Body of pancreas (tissue), 4 donors: ENCODE measurements at places on chromosomes 3 and 15.
A peak's percentile ranks its signal among the peaks of the same experiment; 100 is the strongest.

DNA sequence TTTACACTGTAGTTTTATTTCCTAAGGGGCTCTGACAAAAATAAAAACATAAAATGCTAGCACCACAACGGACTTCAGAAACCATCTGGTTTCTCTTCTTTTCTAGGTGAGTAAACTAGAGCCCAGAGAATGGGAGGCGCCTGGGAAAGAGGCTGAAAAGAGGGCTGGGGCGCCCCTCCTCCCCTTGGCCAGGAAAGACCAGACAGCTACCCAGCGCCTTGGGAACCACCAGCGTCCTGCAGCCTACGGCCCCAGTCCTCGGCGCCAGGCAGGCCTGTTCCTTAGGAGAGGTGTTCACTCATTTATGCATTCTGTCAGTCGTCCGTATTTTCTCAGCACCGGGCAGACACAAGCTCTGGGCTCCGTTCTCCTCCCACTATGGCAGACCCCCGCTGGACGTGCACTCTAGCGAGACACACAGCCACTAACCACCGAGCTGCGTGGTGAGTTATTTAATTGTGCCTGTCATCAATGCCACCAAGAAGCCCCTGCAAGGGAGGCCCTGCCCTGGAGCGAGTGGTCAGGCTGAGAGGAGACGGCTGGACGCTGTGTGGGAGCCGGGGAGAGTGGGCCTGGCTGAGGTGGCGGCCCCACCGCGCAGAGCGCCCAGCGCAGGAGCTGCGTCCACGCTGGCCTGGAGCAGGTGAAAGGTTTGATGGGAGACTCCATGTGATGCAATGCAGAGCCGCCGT lies 294.4 kb downstream of the OCA2 start:
- no peak for DNase-seq

DNA sequence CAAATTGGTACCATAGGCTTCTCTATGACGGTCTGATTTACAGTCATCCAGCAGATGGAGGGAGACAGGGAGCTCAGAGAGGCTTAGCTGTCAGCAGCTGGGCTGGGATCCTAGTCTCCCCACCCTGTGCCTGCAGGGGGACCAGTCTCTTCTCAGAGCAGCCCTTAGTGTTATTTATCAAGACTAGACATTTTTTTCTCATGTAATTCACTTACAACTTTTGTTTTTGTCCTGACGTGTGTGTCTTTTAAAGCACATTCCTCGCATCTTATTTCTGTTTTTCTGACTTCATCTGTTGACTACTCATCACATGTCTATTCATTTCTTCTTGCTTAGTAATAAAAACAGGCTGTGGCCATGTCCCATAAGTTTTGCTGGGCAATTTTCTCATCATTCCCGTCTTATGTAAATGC lies 116.1 kb downstream of the KLF13 start:
- DNase-seq, result no peak

- no peak for DNase-seq
Observed at GRCh38 chr3:53725387-53725995, 120.7 kb downstream of the CHDH start.

GRCh38 chr15:72809329-72809728 lies 25.8 kb upstream of the ADPGK start:
- no peak for DNase-seq

- DNase-seq, result no peak
Observed at GRCh38 chr3:154969366-154969765, 110.8 kb upstream of the MME start.

- no peak for DNase-seq
Observed at GRCh38 chr3:129966876-129967275, 7.6 kb upstream of the TRH start.

GRCh38 chr15:70266412-70267121 lies 168.8 kb upstream of the TLE3 start:
- DNase-seq, result peak; percentile 42

- DNase-seq, result no peak
Observed at GRCh38 chr3:4813909-4814304, 165.3 kb upstream of the BHLHE40 start.

GRCh38 chr3:117411971-117412370 lies 702.4 kb downstream of the TUSC7 start:
- DNase-seq, result no peak
